ENCODE measurements at places on chromosomes 6 and 20. TPM values are rescaled to one million over a fixed set of nuclear protein-coding genes. Genes with fewer than 3 reads are reported as not detected.

DNA sequence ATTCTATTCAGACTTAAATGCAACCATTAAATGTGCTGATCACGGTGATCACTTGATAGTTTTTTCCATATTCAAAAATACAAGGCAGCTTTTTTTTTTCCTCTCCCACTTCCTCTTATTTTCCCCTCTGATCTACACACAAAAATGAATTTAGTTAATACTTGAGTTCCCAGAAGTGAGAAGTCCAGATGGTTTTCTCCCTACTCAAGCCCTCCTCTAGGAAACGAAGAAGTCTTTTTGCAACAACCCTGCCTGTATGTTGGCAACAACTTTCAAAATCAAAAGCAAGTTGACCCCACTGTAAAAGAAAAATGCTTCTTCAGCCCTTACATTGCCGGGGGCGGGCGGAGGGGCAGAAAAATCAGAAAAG is 24.3 kb downstream of the ARHGAP18 start:
- no peak overlapping the region for H3K4me3 ChIP-seq
- H3K4me1 ChIP-seq = peaks cover 97% of the 10 kb centered on the region

- H3K27ac ChIP-seq = no peak overlapping the region
- H3K4me1 ChIP-seq = no peaks in the 10 kb centered on the region
- no peak overlapping the region for H3K4me3 ChIP-seq
- DNase-seq = no peak
- no peaks in the 10 kb centered on the region for H3K36me3 ChIP-seq
Measured at GRCh38 chr6:81875782-81876293, 123.4 kb upstream of the TENT5A start.

- no peak overlapping the region for H3K27ac ChIP-seq
- H3K4me3 ChIP-seq = no peak overlapping the region
- H3K36me3 ChIP-seq = no peaks in the 10 kb centered on the region
- H3K4me1 ChIP-seq = no peaks in the 10 kb centered on the region
Measured at GRCh38 chr20:43389211-43389610, 68.5 kb upstream of the SRSF6 start.

DNA sequence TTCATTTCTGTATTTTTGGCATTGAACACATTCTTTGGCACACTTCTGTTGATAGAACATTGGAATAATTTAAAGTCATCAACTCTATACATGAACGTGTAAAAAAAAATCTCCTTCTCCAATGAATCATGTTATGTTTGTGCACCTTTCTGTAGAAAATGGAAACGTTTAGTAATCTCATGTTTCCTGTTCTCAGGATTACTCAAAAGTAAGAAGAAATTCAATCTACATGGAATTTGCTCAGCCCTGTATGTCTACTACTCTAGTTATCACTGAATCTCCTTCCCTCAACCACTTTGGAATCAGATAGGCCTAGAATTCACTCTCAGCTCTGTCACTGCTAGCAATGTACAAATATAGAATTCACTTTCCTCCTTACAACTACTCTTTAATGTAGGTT is 103.6 kb downstream of the COL21A1 start:
- H3K4me1 ChIP-seq = no peaks in the 10 kb centered on the region
- H3K27me3 ChIP-seq = no peaks in the 10 kb centered on the region
- no peak overlapping the region for H3K27ac ChIP-seq
- DNase-seq = no peak

- no peak overlapping the region for H3K4me3 ChIP-seq
- no peak for DNase-seq
- H3K27ac ChIP-seq = no peak overlapping the region
- H3K4me1 ChIP-seq = no peaks in the 10 kb centered on the region
- peaks cover 1% of the 10 kb centered on the region for H3K27me3 ChIP-seq
Measured at GRCh38 chr6:33914645-33915044, 110.8 kb upstream of the MLN start.

- no peak overlapping the region for H3K4me3 ChIP-seq
- no peaks in the 10 kb centered on the region for H3K27me3 ChIP-seq
- no peak for DNase-seq
Measured at GRCh38 chr6:71468841-71469700, 180.5 kb downstream of the OGFRL1 start.

The CGA gene
- not detected for total RNA-seq

The AKAP12 gene
- total RNA-seq = 14.9 TPM
